ENCODE measurements at places on chromosomes 1 and 21.

- DNase-seq = no peak
Measured at GRCh38 chr1:52554756-52555155, 1.9 kb upstream of the TUT4 start.

- DNase-seq = no peak
Measured at GRCh38 chr1:18090636-18091035, 17.0 kb upstream of the IGSF21 start.

DNA sequence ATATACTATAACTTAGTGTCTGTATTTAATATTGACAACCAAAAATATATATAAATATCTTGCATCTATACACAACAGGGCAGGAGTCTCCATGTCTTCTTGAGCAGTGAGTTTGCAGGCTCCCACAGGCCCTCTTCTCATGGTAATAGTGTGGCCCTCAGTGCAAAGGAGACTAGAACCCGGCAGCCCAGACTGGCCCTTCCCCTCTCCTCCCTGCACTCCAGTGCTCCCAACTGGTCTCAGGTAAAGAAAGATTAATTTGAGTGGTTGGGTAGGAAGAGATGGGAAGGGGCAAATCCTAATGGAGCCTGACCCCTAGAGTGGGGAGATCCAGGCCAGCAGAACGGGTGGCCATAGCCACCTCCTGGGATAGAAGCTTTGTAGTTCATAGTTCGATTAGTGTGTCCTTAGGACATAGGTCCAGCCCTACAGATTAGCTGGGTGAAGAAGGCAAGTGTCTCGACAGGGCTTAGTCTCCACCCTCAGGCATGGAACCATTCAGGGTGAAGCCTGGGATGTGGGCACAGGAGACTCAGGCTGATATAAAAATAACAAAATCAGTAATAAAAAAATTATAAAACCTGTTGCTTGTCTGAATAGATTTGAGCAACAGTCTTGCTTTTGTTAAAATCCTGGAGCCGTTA lies 32.3 kb downstream of the SLC2A1 start:
- no peak for DNase-seq

GRCh38 chr1:6580119-6580592 lies 362 bp downstream of the ZBTB48 start:
- no peak for DNase-seq

GRCh38 chr1:219302697-219303096 lies 129.0 kb downstream of the LYPLAL1 start:
- no peak for DNase-seq
